ENCODE measurements at places on chromosomes 3 and 15. TPM values are rescaled to one million over a fixed set of nuclear protein-coding genes. Genes with fewer than 3 reads are reported as not detected.

SIN3A gene
- total RNA-seq: 28.5 TPM

KCNMB2 gene
- total RNA-seq: not detected

P2RY14 gene
- 0.88 TPM for total RNA-seq

TMEM62 gene
- 11.8 TPM for total RNA-seq

ZNF80 gene
- not detected for total RNA-seq

SLC24A5 gene
- total RNA-seq: not detected

ECE2 gene
- not detected for total RNA-seq

GNAT1 gene
- 0.08 TPM for total RNA-seq

SERPINI2 gene
- total RNA-seq: not detected

CGNL1 gene
- 9.0 TPM for total RNA-seq

ANKRD63 gene
- total RNA-seq: not detected

MNS1 gene
- 2.4 TPM for total RNA-seq

CLRN1 gene
- total RNA-seq: not detected

POPDC2 gene
- 0.60 TPM for total RNA-seq

RASSF1 gene
- 13.6 TPM for total RNA-seq

MME gene
- total RNA-seq: 0.60 TPM

CLDN16 gene
- total RNA-seq: 0.76 TPM

MESP2 gene
- total RNA-seq: 0.40 TPM

MESP1 gene
- 0.44 TPM for total RNA-seq

TERC gene
- total RNA-seq: 10.6 TPM

EAF1 gene
- 13.3 TPM for total RNA-seq

CCK gene
- total RNA-seq: 0.24 TPM

GOLGA6B gene
- not detected for total RNA-seq

TRAT1 gene
- total RNA-seq: 0.20 TPM

AHSG gene
- total RNA-seq: not detected

ISG20 gene
- total RNA-seq: 14.1 TPM

CLDN18 gene
- not detected for total RNA-seq

CHRNA7 gene
- total RNA-seq: 0.76 TPM

MAP6D1 gene
- 2.0 TPM for total RNA-seq

MUSTN1 gene
- 0.40 TPM for total RNA-seq

ARGFX gene
- total RNA-seq: not detected

FBXW12 gene
- not detected for total RNA-seq

AADACL2 gene
- not detected for total RNA-seq

GABRR3 gene
- total RNA-seq: not detected

FBN1 gene
- total RNA-seq: 6.9 TPM

GOLGA8H gene
- not detected for total RNA-seq

Measured in esophagus mucosa (tissue), 1 donor.